ENCODE measurements at places on chromosomes 7 and 10. TPM values are rescaled to one million over a fixed set of nuclear protein-coding genes. Genes with fewer than 3 reads are reported as not detected.

GRCh38 chr7:94562525-94562924 is 52.9 kb downstream of the CASD1 start:
- DNase-seq: no peak

DNA sequence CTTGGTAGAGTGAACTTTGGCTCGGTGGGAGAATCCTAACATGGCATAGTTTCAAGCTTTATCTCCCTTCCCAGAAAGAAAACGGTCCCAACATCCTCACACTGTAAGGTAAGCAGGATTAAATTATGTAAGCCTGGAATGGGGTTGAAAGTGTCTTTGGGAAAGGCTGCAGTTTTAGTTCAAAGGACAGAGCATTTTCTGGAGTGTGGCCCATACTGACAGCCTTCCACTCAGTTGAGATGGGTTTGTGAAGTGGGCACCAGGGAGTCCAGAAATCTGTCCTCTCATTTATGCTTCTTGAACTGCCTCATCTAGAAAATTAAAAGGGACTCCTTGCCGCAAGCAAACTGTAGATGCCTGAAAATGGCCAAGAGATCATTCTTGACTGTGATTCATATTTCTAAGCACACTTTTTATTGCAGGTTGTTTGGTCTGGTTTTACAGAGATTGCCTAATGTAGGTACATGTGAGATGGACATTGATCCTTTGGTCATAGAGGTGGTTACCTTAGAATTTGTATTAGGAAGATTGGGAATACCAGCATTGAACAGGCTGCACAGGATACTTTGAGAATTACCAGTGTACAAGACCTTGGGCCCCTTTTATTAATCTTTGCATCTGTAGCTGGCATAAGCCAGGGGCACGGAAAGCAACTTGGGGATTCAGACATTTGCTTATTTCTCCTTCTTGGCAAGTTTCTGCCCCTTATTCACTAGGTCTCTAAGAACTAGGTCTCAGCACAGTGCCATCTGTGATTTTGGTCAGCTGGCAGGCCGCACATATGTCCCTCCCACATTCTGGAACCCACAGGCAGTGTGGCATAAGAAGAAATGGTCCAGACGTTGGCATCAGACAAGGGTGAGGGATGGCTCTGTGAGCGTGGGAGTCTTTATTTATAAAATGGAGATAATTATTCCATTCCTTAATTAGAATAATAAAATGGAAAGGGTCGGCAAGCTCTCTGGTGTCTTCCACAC is 125.9 kb downstream of the GLCCI1 start:
- no peak for DNase-seq

DNA sequence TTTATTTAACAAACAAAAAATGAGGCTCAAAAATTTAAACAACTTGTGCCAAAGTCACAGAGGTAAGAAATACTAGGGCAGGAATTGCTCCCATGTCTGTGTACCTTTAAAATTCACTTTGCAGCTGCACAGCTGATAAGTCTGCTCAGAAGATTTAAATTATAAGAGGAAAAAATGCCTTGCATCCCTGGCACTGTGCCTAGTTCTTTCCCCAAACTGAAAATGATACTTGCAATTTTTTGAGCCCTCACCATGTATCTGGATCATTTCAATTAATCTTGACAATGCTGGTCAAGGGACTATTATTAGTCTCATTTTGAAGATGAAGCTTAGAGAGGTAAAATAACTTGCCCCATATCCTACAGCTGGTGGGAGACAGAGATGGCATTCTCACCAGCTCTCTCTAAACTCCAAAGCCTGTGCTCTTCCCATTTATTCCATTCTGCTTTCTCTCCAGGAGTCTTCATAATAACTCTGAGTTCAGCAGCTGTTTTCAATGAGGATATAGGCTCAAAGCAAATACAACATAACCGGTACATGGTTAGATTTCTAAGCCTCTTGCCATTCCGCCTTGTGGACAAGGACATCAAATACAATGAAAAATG is 350.5 kb upstream of the LRRTM3 start:
- no peak for DNase-seq

- DNase-seq: no peak
Observed at GRCh38 chr7:90688810-90689209, 92.7 kb downstream of the CDK14 start.

- peak; percentile 63 for DNase-seq
Observed at GRCh38 chr10:99329554-99330346, 594 bp downstream of the CNNM1 start.

DNA sequence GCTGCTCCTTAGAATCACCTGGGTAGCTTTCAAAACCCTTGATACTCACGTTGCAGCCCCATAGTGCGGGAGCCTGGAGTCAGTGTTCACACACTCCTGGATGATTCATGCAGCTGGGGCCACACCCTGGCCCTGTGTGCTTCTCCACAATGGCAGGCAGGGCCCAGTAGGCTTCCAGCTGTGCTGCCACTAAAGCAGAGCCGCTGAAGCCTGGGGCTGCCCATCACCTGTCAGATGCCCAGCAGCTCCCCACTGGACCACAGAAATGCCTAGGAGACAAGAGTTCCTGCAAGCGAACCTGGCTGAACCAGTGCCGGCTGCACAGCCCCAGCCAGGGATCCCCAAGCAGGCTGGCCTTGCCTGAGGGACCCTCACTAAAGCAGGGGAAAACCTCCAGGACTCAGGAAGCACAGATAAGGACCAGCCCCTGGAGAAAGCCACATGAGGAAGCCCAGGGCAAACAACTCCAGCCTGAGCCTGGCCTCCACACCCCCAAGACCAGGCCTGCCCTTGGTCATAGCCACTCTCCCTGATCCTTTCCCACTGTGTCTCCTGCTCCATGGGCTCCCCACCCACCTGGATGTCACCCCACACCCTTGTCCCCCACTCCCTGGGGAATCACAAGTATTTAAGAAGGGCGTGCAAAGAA is 111.9 kb downstream of the GRID1 start:
- DNase-seq: no peak

DNA sequence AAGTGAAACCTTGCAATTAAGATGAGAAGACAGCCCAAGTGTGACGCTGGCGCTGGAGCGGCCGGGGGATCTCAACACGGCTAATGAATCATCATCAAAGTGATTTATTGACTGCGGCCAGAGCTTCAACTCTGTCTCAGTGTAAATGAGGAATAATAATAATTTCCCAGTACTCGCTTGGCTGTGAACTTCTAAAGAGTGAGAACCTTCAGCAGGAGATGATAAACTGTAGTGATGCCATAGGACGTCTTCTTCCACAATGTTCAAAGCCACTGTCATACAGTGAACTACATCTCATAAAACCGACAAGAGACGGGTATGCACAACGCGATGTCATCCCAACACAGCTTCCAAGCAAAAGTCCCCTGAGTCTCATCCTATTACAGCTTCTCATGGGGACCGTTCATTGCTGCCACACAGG is 123.6 kb upstream of the NOBOX start:
- no peak for DNase-seq

Gene AGR3
- not detected for total RNA-seq

DNA sequence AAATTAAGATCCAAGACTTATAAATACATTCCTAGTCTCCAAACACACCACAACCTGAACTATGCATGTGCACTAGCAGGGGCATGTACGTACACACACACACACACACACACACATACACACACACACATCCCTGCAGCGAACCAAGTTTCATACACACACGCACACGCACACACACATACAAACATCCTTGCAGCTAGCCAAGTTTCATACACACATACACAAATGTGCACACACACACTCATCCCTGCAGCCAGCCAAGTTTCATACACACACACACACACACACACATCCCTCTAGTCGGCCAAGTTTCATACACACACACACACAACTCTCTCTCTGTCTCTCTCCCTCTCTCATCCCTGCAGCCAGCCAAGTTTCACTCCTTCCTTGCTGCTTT is 82.7 kb upstream of the WIPF3 start:
- DNase-seq: no peak

DNA sequence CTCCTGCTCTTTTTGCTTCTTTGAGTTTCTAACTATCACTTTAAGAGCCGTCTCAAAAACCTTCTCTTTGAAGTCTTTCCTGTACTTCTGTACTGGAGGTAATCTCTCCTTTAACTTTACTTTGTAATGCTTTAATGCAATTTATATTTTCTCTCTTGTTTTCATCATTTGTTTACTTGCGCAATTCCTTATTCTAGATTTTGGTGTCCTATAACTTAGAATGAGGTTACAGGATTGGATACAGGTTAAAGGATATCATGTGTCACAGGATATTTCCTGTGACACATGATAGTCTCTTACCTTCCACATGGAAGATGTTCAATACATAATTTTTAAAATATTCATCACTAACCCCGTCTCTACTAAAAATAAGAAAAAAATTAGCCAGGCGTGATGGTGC is 42.4 kb upstream of the CPN1 start:
- DNase-seq: no peak

DNA sequence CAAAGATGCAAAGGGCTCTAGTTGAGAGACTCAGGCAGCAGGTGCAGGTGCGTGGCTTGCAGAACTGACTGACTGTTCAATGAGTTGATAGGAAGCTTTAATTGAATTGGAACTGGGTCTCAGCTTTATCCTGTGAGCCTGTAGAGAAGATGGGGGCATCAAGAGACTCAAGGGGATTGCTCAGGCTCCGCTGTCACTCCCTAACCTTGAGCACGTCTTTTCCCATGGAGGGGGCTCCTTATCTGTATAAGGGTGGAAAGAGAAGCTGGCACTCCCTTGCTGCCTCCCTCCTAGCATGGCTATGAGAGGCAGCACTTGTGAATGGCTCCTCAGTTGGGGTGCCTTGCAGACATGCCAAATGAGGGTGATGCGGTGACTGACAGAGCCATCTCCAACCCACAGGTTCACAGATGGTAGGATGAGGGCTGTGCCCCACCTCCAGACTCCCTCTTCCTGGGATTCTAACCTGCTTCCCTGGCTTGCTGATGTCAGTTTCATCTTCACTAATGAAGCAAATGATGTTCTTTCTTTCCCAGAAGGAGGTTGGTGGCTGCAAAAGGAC is 12.4 kb upstream of the PLEKHA1 start:
- no peak for DNase-seq

GRCh38 chr7:23020742-23021401 is 6.9 kb upstream of the HYCC1 start:
- no peak for DNase-seq

Gene ZNF316
- total RNA-seq: 51.1 TPM

- DNase-seq: no peak
Observed at GRCh38 chr10:17954861-17955260, 3.1 kb downstream of the SLC39A12 start.

GRCh38 chr10:100997360-100998182 is 2.0 kb upstream of the LZTS2 start:
- DNase-seq: peak; percentile 92
